ENCODE measurements at places on chromosomes 6 and 20.

GRCh38 chr6:106460481-106460880 lies 100.0 kb downstream of the CRYBG1 start:
- DNase-seq, result no peak

GRCh38 chr6:125574604-125575003 lies 174.8 kb upstream of the HEY2 start:
- no peak for DNase-seq

DNA sequence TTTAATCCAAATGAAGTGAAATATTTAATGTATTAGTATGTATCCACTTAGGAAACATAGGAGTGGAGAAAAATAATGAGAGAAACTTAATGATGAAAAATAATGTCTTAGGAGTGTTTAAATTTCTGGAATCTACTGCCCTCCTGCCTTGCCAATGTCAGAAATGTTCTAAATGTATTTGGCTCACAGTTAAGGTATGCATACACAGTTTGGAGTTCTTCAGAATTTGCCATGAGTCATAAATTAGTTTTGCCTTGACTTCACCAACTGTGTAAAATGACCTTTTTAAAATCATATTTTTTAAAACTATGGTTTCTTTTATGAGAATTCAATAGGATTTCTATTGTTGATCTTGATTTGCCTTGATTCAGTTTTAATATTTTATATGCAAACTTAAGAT lies 191.7 kb upstream of the HSF2 start:
- no peak for DNase-seq

DNA sequence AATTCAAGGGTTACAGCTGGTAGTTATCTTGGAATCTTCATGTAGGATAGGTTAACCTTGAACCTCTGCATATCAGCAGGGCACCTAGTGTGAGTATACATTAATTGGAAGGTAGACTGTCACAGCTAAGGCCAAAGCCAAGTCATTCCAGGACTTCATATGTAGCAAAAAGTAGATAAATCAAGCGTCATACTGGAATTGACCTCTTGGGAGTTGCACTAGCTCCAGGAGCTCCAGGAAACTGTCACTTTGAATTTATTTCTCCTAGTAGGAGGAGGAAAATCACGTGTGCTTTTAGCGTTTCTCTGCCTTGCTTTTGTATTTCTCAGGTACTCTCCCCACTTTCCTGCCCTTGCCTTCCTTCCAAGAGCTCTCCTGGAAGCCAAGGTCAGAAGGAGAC lies 30.3 kb downstream of the RIPOR2 start:
- DNase-seq, result no peak

- no peak for DNase-seq
These were observed 2.7 kb downstream of the KCNK16 start for GRCh38 chr6:39319621-39320362.

- no peak for DNase-seq
These were observed 81.6 kb downstream of the PSMB1 start for GRCh38 chr6:170471491-170471890.

- peak; percentile 79 for DNase-seq
These were observed at the start of gene HINT3 for GRCh38 chr6:125956506-125957390. Gene HINT3, plus strand, starts transcription at chr6:125956770. Its CDS starts 208 bp downstream, at chr6:125956978.

GRCh38 chr6:137191670-137192069 lies 18.2 kb upstream of the IL22RA2 start:
- no peak for DNase-seq

DNA sequence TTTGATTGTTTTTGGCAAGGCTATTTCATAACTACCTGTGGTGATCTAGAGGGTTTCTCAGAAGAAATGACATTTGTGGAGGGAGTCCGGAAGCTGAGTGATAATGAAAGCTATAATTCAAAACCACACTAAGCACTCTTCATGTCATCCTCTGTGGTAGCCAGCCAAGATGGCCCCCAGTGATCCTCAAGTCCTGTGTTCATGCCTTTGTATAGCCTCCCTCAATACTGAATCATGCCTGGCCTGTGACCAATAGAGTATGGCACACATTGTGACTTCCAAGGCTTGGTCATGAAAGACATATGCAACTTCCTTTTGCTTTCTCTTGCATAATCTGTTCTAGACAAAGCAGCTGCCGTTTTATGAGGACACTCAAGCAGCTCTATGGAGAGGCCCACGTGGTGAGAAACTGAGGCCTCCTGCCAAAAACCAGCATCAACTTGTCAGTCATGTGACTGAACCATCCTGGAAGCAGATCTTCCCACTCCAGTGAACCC lies 12.8 kb upstream of the DNAAF9 start:
- no peak for DNase-seq

DNA sequence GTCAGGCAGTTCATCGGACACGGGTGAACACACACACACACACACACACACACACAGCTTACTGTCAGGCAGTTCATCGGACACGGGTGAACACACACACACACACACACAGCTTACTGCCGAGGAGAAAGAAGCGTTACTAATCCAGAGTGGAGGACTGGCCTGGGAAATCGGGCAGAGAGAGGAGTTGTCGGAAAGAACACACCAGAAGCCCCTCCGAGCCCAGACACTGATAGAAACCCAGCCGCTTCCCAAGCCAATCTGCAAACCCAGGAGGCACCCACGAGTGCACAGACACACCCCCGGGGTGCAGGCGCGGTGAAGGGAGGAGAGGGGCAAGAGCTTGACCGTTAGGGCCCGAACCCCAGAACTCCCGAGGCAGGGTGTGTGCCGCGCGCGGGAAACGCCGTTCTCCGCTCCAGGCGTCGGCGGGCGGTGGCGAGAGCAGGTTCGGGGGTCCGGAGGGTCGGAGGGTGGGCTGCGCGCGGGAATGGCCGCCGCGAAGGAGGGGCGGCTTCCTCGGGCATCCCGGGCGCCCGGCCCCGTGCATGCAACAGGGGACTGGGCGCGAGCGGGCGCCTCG lies 636 bp downstream of the ELOVL2 start:
- DNase-seq, result no peak

GRCh38 chr20:31485450-31486339 lies 10.6 kb downstream of the REM1 start:
- no peak for DNase-seq

- peak; percentile 51 for DNase-seq
These were observed 686.7 kb downstream of the COL12A1 start for GRCh38 chr6:74519163-74519562.

DNA sequence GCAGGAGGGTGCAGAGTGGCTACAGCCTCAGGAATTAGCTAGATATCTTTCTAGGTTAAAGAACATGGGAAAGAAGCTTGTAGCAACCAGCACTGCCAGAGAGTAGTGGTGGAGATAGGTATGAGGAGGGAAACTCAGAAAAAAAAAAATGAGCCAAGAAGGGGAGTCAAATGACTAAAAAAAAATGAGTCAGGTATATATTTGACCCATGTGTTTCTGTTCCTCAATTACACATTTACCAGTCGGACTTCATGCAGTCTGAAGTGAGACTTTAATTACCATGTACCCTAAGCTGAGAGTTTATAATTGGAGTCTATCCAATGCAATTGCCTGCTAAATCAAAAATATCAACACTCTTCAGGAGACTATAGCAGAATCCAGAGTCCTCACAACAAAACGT lies 964.6 kb downstream of the HACE1 start:
- DNase-seq, result no peak

DNA sequence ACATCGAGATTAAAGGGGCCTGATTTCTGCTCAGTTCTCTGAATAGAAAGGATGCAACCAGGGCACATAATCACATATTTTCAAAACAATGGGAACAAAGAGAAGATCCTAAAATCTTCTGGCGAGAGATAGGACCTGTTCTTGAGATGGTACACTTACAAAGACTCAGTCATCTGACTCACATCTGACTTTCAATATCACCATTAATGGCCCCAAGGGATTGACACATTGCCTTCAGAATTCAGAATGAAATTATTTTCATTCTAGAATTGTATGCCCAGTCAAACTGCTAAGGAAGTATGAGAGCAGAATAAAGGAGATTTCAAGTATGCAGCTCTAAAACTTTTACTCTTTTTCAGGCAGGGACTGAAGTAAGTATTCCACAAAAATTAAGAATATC lies 240.7 kb upstream of the POU3F2 start:
- DNase-seq, result no peak

GRCh38 chr6:30311671-30312070 lies 15.1 kb upstream of the TRIM39 start:
- DNase-seq, result no peak

- peak; percentile 42 for DNase-seq
These were observed 124.1 kb upstream of the DST start for GRCh38 chr6:56766806-56767178.

DNA sequence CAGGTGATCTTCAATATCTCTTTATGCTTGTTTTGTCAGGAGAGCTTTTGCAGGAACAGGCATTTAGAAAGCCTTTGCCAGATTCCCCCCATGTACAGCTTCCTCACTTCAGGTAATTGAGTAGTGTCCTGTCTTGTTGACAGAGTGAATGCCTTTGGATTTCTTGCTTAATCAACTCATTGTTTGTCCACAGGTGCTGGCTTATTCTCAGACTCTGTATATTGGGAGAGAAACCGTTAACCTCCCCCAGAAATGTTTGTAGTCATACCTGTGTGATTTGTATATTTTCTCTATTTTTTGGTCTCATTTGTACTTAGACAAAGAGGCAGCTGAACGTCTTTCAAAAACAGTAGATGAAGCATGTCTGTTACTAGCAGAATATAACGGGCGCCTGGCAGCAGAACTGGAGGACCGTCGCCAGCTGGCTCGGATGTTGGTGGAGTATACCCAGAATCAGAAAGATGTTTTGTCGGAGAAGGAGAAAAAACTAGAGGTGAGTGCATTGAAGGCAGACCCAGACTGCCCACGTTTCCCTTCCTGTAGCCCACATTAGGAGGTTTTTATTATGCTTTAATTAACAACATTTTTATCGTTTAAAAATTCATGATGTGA lies 32.3 kb downstream of the RPRD1B start:
- DNase-seq, result no peak

- DNase-seq, result no peak
These were observed 135.4 kb upstream of the ECI2 start for GRCh38 chr6:4270776-4271175.

DNA sequence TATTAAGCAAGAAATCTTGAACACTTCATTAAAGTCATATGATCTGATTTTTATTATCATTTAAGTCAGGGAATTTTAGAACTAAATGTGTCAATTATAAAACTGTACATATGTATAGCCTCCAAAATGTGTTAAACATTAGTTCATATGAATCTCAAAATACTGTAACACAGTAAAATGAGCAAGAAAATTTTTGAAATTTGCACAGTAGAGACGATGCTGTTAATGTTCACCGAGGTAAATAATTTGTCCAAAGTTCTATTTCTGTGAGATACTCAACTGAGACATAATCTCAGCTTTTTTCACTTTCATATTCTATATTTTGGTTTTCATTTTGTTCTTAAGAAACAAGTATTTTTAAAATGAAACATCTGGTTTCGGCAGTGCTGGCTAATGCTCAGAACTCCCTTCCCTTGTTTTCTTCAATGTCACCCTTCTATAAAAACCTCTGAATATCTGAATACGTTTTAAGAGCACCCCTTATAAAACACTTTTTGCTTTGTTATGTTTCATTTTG lies 353.1 kb downstream of the LAMA2 start:
- DNase-seq, result no peak

GRCh38 chr6:105849746-105850145 lies 236.4 kb upstream of the PRDM1 start:
- no peak for DNase-seq

GRCh38 chr6:43402820-43403219 lies 24.5 kb upstream of the ABCC10 start:
- DNase-seq, result no peak

DNA sequence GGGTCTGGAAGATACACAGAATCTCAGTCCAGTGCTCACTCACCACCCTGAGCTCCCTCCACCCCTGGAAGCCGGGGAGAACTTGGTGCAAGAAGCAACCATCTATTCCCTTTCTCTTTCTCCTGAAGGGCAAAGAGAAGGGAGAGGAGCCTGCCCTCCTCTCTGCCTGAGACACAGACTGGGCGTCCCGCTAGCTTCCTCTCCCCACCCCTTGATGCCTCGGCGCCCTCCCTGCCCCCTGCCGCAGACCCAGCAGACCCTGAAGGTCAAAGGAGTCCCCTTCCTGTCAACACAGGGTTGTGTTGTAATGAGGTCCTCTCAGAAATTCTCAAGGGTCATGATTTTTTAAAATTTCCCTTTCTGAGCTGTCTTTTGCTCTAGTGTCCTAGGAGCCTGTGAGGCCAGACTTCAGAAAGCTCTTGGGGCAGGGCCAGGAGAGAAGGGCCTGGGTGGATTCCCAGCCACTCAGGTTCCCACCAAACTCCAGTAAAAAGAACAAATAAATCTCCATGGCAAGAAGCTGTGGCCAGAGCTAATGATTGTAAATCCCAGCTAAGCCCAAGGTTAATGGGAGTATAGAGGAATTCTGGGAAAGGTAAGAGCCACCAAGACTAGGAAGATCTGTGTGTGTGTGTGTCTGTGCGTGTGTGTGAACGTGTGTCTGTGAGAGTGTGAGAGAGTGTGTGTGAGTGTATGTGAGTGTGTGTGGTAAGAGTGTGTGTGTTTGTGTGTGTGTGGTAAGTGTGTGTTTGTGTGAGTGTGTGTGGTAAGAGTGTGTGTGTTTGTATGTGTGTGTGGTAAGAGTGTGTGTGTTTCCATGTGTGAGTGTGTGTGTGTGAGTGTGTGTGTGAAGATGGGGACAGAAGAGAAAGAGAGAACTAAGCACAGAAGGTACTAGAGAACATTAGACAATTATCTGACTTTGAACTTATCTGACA lies 1.1 kb upstream of the JPH2 start:
- DNase-seq, result no peak

GRCh38 chr6:161676586-161676985 lies 402.7 kb upstream of the AGPAT4 start:
- DNase-seq, result no peak

GRCh38 chr6:137928286-137928685 lies 61.2 kb downstream of the TNFAIP3 start:
- DNase-seq, result no peak

DNA sequence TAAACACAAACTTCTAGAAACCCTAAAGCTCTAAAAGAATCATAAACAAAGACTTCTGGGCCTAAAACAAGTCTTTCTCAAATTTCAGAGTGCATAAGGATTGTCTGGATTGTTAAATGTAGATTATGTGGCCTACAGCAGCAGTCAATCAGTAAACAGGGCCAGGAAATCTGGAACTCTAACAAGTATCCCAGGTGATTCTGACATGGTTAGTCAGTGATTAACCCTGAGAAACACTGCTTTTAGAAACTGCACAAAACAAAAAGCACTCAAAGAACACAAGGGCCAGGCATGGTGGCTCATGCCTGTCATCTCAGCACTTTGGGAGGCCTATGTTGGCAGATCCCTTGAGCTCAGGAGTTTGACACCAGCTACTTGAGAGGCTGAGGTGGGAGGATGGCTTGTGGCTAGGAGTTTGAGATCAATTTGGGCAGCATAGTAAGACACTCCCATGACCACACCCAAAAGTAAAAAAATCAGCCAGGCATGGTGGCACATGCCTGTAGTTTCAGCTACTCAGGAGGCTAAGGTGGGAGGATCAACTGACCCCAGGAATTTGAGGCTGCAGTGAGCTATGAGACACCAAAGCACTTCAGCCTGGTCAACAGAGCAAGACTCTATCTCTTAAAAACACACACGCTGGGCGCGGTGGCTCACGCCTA lies 5.9 kb downstream of the MED20 start:
- no peak for DNase-seq

GRCh38 chr6:116008470-116009243 lies 52.0 kb downstream of the FRK start:
- peak; percentile 40 for DNase-seq
